ENCODE measurements at places on chromosomes 1 and 21.
A peak's percentile ranks its signal among the peaks of the same experiment; 100 is the strongest.

- DNase-seq, result no peak
These were observed 46.3 kb downstream of the IER5 start for GRCh38 chr1:181134543-181135436.

GRCh38 chr1:68814067-68814466 is 317.2 kb upstream of the DEPDC1 start:
- no peak for DNase-seq

DNA sequence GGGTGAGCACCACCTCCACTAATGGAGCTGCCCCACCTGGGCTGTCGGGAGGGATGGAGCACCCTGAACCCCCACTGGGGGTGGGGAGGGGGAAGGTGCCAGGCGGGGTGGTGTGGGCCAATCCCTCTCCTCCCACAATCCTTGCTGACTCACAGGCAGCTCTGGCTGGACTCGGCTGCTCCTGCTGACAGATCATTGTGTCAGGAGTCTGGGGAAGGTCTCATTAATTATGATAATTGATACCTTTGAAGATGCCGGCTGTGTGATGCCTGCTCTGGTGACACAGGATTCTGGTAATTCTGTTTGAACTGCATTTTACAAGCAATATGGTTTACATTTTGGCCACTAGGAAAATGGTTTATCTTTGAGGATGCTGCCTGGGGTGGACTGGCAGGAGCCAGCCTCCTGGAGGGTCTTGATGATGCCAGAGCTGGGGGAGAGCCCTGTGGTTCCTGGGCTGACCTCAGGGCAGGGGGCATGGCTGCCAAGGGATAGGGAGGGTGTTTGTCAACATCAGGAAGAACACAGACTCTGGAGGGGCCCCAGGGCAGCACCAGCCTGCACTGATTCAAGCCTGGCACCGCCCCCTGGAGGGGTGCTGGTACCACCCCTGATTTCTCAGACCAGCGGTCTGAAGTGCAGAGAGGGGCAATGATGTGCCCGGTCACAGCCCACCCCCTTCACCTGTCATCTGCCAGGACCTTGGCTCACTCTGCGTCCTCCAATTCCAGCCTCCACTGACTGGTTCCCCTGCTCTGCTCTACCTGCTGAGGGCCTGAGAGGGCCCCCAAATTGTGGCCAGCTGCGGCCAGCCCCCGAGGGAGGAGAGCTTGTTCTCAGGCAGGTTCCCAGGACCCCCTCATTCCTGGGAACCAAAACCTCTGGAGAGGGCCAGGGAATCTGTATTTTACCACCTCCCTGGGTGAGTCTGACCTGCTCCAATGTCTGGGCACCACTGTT is 338.8 kb downstream of the MATN1 start:
- peak; percentile 70 for DNase-seq

GRCh38 chr1:209626346-209627026 is 25.7 kb downstream of the LAMB3 start:
- DNase-seq, result no peak

- no peak for DNase-seq
These were observed 78.0 kb downstream of the PTPN14 start for GRCh38 chr1:214473387-214473786.

GRCh38 chr1:226134170-226135058 is 52.1 kb downstream of the ACBD3 start:
- no peak for DNase-seq

DNA sequence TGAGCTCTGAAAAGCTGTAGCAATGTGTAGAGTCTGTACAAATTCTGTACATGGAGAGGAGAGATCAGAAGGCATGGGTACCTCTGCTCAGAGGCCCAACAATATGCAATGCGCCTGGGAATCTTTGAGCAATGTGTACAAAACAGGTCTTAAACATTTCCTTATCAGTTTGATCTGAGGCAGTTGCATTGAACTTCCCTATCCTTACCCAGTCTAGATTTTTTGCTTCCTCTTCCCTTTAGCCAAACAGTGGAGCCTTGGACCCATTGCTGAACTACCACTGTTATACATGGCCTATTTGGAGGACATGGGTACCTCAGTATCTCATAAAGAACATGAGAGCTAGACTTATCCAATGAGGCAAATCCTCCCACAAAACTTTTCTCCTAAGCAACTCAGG is 12.6 kb upstream of the MNDA start:
- no peak for DNase-seq

GRCh38 chr1:73044241-73045036 is 762.1 kb upstream of the NEGR1 start:
- no peak for DNase-seq

DNA sequence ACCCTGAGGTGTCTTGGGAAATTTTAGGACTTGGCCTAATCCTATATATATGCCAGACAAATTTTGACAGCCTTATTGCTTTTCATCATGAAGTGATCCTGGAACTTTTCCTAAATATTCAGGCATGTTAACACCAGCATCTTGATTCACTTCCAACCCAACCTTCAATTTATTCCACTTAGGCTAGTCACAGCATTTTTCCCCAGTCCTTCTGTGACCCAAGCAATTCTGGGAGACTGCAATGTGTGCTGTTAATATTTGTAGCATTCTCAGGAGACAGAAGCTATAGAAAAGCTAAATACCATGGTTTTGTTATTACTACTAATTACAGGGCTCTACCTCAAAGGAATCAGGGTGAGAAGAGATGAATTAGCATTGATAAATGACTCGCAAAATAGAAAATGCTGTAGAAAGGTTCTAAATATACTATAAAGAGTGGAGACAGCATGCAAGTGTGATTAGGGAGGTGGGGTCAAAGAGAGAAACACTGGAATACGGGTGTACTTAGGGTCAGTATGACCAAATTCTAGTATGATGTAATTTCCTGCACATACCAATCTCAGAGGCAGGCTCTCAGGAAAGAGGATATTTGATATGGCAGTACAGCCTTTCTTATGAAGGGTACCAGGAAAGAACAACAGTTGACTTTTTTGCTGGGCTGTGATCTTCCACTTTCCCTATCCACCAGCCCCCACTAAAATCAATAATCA is 29.1 kb downstream of the PRRX1 start:
- no peak for DNase-seq

GRCh38 chr1:66354311-66355201 is 179.4 kb upstream of the SGIP1 start:
- peak; percentile 74 for DNase-seq

DNA sequence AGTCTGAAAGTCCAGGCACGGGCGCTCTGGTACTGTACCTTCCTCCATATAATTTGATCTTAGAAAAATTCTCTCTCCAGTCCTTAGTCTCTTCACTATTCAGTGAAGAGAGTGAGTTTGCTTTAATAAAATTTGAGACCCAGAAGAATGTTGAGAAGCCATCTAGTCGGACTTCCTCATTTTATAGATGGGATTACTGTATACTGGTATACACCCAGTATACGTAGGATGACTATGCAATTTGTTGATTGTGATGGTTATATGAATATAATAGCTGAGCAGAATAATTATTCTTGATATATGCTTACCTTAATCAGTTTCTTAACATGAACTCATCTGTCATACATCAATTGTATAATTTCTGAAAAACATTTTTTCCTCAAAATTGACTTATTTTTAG is 328.0 kb upstream of the B3GALT2 start:
- DNase-seq, result no peak

GRCh38 chr1:4083231-4084047 is 183.4 kb upstream of the C1orf174 start:
- no peak for DNase-seq

DNA sequence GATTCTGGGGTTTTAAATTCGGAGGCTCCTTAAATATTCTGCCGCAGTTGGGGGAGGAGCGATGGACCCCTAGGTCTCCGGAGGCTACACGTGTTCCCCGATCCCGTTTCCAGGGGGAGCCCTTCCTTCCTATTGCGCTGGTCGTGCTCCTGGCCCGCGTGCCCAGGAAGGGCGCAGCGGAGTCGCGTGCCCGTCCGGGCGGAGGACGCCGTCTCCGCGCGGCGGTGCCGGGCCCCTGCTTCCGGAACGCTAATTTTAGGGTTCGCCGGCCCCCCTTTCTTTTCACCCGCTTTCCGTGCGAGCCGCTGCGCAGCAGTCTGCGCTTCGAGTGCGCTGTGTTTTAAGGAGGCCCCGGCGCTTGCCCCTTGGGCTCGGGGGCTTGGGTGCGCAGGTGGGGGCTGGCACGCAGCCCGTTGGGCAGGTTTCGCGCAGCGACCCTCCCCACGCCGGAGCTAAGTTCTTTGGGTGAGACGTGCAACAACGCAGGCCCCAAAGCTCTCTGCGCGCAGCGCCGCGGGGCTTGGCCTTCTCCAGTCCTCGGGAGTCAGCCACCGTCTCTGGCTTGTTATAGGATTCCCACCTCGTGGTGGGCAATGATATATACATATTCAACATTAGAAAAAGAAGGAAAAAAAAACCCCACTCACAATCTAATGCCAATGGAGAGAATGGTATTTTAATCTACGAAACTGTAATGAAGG is 43.5 kb upstream of the DNAJC6 start:
- DNase-seq, result peak; percentile 77

- DNase-seq, result no peak
These were observed 10.9 kb downstream of the VAV3 start for GRCh38 chr1:107954126-107954525.

- DNase-seq, result no peak
These were observed 155.0 kb downstream of the TNFSF18 start for GRCh38 chr1:172895761-172896160.

DNA sequence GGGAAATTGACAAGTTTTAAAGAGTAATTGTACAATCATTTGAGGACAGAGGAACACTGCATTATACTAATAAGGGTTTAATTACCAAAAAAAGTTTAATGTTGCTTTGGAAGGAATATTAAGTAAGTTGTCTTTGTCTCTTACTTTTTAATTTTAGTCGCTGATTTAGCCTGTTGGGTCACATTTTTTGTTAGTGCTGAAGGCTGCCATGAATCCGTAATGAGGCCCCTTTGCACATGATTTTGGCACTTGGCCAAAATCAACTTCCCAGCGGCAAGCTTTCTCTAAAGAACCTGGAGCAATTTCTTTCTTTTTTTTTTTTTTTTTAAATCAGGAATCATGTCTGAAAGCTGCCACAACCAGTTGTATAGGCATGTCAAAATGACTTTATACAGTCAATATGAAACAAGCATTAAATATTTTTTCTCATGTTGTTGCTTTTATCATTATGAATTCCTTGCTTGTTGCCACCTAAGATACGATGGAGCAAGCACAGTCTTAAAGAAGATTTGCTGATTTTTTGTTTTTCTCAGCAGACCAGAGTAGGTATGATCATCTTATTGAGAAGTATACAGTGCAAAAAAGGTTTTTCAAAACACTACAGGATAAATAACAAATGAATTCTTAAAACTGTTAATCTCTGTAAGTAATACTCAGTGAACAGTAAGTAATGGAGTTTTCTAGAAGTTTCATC is 690.4 kb downstream of the USP25 start:
- DNase-seq, result peak; percentile 81

DNA sequence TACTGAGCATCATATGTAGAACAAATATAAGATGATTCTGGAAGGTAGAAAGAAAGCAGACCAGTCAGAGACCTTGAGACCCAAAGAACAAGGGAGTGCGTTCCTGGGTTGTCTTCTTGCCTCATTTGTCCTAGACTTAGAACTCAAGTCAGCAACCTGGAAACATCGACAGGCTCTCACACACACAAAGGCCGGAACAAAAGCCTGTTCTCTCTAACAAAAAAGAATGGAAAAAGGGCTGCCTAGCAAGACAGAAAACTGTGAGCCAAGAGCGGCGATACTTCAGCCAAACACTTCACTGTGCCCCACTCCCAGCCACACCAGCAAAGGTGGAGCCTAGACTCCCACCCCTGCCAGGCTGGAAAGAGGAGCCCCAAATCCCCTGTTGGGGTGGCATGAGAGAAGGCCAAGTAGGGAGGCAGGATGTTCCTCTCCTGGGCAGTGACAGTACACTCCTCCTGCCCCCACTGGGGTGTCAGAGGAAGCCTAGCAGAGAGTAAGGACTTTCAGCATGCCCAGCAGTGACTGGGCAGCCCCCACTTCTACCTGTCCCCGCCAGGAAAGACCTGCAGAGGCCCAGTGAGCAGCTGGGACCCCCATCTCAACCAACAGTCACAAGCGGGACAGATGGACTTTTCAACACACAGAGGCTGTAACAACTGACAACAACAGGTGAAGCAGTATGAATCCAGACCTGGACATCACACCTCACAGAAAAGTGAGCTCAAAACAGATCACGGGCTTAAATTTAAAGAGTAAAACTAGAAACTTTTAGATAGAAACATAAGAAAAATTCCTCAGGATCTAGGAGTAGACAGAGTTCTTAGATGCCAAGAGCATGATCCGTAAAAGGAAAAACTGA is 33.0 kb downstream of the MRAP start:
- DNase-seq, result no peak

DNA sequence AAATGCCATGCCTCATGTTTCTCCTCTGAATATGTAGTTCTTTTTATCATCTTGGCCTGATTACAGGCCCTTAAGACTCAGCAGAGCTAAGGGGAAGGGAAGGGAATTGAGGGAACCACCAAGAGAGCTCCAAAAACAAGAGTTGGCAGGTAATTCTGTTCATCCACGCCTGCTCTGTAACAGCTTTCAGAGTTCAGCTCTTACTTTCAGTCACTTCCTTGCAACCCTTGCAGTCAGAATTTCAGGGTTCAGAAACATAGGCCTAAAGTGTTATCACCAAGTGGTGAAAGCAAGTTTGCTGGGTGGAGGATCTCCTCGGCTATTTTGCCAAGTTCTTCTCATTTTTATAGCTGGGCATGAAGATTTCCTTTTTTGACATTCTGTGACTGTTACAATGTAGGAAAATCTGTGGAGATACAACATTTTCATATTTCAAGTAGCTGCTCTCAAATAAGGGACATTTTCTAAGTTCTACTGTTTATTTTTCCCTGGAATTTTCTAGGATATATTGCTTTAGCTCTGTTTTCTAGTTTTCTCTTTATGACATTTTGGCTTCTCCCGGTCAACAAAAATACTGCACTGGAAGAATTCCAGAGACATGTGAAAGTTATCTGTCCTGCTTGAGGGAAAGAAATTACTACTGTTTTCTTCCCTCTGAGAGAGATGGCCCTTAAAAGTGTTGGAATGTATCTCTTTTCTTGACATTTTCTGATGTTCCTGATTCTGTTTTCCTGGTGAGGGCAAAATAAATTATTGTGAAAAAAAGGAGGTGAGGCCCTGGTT is 251.8 kb upstream of the ST6GALNAC5 start:
- DNase-seq, result no peak

GRCh38 chr1:193448682-193449461 is 262.5 kb upstream of the B3GALT2 start:
- no peak for DNase-seq

DNA sequence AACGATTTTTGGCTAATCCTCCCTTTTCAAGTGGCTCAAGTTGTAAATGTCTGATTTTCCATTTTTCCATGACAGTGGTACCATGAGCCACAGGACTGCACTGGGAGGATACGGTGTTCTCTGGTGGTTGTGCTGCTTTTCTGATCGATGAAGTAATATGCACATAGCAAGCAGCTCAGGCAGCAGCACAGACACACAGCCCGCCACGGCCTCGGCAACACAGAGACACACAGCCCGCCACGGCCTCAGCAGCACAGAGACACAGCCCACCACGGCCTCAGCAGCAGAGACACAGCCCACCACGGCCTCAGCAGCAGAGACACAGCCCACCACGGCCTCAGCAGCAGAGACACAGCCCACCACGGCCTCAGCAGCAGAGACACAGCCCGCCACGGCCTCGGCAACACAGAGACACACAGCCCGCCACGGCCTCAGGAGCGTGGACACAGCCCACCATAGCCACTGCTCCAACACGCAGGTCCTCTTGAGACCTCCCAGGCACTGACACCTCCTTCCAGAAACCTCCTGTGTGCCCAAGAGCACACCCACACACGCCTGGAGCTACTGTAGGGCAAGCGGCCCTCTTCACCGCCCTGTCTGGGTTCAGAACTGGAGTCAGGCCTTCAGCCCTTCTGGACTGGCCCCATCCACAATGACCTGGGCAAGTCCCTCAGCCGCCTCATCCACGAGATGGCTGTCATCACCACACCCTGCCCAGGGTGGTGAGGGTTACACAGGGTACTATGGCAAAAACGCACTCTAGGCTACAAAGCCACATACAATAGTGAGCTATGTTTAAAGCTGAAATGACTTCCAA is 10.4 kb downstream of the PTTG1IP start:
- no peak for DNase-seq

All from NCI-H2227 treated with DMSO at 0.1 percent for 48 hours (cell line).